ENCODE measurements at places on chromosomes 1 and 21.

GRCh38 chr1:68384872-68385411, 64.8 kb downstream of the RPE65 start:
- DNase-seq, result no peak

DNA sequence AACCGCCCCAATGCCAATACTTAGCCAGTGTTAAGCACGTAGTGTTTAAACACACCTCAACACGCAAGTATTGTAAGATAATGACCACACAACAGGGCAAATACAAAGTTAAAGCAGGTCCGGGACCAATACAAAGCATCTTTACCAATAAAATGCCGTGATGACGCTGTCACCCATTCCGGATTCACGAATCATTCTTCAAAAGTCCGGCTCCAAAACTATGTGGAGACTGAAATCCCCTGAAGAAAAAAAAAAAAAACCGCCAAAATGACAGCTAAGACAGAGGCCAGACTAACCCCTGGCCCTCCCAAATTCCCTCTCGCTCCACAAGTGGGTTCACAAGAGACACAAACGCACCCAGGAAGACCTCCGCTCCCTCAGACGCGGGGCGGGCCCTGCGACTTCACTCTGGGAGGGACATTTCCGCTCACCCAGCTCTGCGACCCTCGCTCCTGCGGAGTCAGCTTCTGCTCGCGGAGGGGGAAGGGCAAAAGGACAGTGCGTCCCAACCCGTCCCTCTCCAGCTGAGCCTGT, 625 bp upstream of the DARS2 start:
- DNase-seq, result no peak

GRCh38 chr1:215888159-215888558, 321.1 kb downstream of the KCTD3 start:
- DNase-seq, result no peak

GRCh38 chr1:150976879-150977694, 2.5 kb upstream of the CERS2 start:
- peak; percentile 80 for DNase-seq

GRCh38 chr1:15452216-15452615, 4.3 kb upstream of the CELA2A start:
- no peak for DNase-seq

All from CD4-positive, alpha-beta T cell treated with Interleukin-15 for 4 hours (primary cell).